ENCODE measurements at places on chromosomes 12 and 14.

GRCh38 chr14:59297071-59297776 lies 108.8 kb downstream of the DAAM1 start:
- DNase-seq, result no peak

DNA sequence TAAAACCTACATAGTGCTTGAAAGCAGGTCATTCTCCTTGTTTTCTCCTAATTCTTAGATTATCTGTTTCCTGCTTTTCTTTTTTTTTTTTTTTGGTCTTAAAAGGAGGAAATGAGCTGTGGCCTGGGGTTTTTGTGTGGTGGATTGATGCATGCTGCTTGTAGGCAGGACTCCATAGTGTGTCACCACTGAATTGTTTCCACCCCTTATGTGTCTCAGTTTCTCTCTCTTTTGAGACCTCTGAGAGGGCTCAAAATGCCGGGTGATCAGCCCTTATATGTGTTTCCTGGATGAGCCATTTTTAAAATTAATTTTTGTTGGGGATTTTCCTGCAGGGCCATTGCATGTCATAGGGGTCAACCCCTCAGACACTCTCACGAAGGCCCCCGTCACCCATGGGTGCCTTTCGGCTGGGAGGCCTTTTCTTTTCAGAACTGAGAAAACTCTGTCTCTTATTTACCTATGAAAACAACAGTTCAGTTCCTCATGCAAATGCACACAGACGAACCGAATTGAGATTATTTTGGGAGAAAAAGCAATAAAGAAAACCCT lies 32.0 kb upstream of the LRRK2 start:
- no peak for DNase-seq

GRCh38 chr12:70070494-70071007 lies 172.7 kb upstream of the CNOT2 start:
- DNase-seq, result no peak

- no peak for DNase-seq
Observed at GRCh38 chr14:76677534-76678145, 83.6 kb upstream of the VASH1 start.

GRCh38 chr12:64103825-64104740 lies 118.0 kb downstream of the KICS2 start:
- DNase-seq, result no peak

- DNase-seq, result no peak
Observed at GRCh38 chr12:124655698-124656516, 88.5 kb upstream of the NCOR2 start.

DNA sequence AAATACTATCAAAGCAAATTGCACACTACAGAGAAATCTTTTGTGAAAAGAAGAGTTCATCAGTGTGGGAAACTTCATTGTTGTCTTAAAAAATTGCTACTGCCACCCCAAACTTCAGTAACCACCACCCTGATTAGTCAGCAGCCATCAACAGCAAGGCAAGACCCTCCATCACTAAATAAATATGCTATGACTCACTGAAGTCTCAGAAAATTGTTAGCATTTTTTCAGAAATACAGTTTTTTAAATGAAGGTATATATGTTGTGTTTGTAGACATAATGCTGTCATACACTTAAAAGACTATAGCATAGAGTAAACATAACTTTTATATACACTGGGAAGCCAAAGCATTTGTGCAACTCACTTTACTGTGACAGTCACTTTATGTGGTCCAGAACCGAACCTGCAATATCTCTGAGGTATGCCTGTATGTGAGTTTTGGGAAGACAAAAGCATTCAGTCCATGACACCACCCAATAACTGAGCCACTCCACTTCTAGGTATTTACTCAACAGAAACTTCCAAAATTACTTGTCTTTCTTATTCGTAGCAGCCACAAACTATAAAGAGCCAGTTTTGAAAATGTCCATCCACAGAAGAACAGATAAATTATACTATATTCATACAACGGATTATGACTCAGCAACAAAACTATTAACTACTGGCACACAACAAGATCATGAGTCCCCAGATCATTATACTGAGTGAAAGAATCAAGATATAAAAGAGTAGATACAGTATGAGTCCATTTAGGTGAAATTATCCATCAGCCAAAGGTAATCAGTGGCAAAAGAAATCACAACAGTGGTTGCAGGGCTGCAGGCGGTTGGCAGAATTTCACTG lies 649.6 kb downstream of the BCL11B start:
- DNase-seq, result no peak

DNA sequence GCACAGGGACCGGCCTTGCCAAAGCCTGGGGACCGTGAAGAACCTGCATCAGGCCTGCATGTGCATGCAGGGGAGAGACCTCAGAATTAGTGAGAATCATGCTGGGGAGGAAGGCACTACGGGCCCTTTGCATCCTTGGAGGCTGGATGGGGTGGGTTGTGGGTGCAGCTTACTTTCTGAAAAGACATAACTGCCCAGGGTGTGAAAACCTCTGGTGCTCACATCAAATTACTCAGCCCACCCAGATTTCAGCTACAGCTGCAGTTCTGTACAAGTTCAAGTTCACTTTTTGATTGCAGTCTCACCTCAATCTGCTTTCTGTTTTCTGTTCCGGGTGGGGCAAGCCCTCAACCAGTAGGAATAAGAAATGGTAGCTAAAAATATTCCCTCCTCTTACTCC lies 130.6 kb downstream of the SLC15A4 start:
- DNase-seq, result no peak

DNA sequence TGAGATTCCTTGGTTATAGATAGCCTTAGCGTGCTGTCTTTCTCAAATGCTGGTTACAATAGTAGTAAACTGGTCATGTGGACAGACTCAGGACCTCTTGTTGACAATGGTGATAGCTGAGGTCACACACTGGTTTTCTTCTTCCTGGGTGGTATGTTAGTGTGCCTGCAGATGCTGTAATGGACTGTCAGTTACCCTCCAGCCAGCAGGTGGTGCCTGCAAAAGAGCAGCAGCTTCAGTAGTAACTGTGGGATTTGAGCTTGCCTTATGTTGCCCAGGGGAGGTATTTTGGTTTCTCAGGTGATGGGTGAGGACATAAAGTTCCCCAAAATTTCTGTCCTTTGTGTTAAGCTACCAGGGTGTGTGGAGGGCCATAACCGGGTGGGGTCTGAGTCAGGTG lies 33.7 kb upstream of the SCAF11 start:
- DNase-seq, result no peak

GRCh38 chr14:70827752-70828151 lies 18.4 kb upstream of the MAP3K9 start:
- DNase-seq, result no peak

DNA sequence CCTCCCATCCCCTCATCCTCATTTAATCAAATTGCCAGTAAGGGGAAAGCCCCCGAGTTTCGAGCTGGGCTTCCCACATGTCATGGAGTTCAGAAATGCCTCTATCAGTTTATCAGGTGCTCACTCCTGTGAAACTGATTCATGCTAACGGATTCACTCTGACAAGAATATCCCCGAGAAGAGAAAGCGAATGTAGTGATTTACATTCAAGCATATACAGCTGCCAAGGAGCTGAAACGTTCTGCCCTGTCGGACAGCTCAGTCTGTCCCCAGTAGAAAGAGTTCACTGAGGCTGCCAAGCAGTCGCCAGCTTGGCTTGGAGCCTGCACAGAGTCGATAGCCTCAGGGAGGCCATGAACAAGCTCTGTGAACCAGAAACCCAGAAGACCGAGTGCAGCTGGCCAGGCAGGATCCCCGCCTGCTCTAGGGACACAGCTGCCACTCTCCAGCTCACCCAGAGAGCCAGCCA lies 88.4 kb downstream of the TMCC3 start:
- DNase-seq, result no peak

GRCh38 chr12:122235741-122236140 lies 9.9 kb upstream of the DIABLO start:
- no peak for DNase-seq

GRCh38 chr14:104442631-104443390 lies 136.8 kb upstream of the C14orf180 start:
- DNase-seq, result no peak

DNA sequence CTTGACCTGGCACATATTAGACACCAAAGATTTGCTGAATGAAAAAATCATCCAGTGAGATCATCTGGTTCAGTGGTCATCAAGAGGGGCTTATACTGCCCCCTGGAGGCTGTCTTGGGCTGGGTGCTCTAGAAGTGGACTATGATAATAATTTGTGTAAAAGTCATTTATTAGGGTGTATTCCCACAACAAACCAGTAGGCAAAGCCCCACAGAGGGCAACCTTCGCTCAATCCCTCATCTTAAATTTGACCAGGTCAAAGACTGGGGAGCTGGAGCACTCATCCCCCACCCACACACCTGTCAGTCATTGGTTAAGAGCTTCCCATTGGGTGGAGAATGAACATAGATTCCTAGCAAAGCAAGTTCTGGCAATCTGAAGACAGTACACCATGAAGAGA lies 20.0 kb upstream of the FICD start:
- DNase-seq, result no peak

DNA sequence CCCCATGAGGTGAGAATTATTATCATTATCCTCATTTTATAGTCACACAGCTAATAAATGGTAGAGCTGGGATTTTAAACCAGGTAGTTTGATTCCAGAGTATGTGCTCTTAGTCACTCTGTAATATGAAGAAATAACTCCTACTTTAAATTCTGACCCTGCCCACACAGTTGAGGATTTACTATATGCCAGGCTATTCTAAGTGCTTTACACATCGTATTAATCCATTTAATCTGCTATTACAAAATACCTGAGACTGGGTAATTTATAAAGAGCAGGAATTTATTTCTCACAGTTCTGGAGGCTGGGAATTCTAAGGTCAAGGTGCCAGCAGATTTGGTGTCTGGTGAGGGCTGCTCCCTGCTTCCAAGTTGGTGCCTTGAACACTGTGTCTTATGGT lies 19.6 kb upstream of the WIF1 start:
- DNase-seq, result no peak

GRCh38 chr14:101113108-101113612 lies 209.6 kb upstream of the RTL1 start:
- no peak for DNase-seq

- DNase-seq, result no peak
Observed at GRCh38 chr14:56273155-56273554, 154.9 kb downstream of the PELI2 start.

GRCh38 chr14:52998376-52999015 lies 47.6 kb upstream of the FERMT2 start:
- no peak for DNase-seq

- peak; percentile 70 for DNase-seq
Observed at GRCh38 chr12:120007272-120007671, 18.2 kb downstream of the BICDL1 start.

DNA sequence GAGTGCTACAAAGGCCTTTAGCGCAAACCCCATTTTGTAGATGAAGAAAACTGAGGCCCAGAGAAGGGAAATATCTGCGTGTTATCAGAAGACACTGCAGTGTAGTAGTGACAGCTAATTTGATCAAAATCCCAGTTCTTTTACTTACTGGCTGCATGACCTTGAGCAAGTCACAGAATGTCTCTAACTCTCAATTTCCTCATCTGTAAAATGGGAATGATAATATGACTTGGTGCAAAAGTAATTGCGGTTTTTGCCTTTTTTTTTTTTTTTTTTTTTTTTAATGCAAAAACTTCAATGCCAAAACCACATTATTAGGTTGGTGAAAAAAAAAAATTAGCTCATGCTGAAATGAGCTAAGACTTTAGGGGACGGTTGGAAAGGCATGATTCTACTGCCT lies 69.7 kb downstream of the C12orf75 start:
- DNase-seq, result no peak

DNA sequence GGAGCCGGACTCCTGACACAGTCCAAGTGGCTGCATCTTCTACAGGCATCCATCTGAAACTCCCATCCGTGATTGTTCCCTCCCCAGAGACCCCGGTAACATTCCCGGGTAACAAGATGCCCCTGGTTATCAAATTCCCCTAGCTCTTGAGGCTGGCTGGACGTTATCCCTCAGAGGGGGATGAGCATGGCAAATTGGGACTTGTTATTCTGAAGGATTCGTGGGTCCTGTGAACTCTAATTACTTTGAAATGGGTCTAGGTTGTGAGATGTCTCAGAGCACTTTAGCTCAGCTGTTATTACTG lies 642 bp upstream of the PAN2 start:
- no peak for DNase-seq

DNA sequence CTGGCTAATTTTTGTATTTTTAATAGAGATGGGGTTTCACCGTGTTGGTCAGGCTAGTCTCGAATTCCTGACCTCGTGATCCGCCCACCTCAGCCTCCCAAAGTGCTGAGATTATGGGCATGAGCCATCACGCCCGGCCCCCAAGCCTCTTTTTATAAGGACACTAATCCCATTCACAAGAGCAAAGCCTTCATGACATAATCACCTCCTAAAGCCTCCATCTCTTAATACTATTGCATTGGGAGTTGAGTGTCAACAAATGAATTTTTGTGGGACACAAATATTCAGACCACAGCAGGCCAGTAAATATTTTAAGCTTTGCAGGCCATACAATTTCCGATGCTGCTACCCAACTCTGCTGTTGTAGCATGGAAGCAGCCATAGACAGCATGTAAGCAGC lies 10.9 kb downstream of the RNF212B start:
- no peak for DNase-seq

DNA sequence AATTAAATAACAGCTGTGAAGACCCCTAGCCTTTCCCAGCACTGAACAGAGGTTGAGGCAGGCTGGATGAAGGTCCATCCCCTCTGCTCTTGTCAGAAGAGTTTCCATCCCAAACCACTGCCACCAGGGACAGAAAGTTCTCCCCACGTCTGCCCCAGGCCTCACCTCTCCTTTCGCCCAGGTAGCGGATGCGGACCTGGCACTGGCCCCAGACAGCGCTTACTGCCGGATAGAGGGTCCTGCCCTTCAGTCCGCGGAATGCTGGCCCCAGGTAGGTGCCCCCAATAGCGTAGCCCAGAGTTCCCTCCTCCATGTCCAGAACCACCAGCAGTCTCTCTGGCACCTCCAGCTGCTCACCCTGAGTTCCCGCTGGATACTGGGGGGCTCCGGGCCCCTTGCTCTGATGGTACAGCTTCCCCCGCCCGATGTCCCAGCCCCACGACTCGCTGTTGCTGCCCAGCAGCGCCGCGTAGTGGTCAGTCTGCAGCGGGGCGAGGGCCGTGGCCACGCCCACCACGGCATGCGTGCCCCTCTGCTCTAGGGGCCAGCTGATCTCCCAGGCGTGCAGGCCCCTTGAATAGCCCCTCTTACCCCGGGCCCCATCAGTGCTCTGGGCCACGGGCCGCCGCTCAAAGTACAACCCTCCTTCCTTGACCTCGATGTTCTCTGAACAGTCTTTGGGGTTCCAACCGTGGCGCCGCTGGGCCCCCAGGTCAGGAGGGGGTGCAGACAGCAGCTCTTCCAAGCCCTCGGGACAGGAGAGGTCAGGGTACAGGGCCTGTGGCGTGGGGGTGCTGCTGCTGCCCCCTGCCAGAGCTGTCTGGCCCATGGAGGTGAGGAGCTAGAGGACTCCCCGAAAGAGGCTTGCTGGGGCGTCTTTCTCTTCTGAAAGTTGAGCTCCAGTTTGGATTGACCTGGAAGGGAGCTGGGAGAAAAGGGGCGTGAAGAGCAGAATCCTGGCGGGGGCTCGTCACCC lies 742 bp downstream of the SPSB2 start:
- peak; percentile 66 for DNase-seq

- peak; percentile 51 for DNase-seq
Observed at GRCh38 chr14:20682435-20683124, 1.8 kb upstream of the RNASE4 start.

Measured in stimulated activated CD8-positive, alpha-beta memory T cell treated with anti-CD3 and anti-CD28 coated beads, Interleukin-7, amount 100 ng/mL, for 4 hours (primary cell).